Muscle of back (tissue), 13 donors: ENCODE measurements at places on chromosomes 4 and X. TPM values are rescaled to one million over a fixed set of nuclear protein-coding genes. Genes with fewer than 3 reads are reported as not detected.

- peak; percentile 71 for DNase-seq
Observed at GRCh38 chr4:168923526-168924194, 86.4 kb downstream of the CBR4 start.

DNA sequence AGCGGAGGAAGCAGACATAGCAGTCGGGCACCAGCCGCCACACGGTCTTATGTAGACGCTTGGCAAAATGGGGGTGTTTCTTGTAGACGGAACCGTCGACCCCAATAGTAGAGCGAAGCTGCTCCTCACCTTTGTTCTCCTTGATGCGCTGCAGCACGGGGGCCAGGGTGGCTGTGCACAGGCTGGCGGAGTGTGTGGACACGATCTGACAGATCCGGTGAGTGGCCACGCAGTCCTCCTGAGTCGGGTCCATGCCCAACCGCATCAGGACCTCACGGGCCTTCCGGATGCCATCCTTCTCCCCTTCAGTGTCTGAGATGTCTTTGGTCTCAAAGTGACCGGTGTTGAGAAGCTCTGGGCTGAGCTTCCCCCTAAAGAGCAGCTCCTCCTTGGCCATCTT, 153.0 kb downstream of the TENT5D start:
- DNase-seq: no peak

DNA sequence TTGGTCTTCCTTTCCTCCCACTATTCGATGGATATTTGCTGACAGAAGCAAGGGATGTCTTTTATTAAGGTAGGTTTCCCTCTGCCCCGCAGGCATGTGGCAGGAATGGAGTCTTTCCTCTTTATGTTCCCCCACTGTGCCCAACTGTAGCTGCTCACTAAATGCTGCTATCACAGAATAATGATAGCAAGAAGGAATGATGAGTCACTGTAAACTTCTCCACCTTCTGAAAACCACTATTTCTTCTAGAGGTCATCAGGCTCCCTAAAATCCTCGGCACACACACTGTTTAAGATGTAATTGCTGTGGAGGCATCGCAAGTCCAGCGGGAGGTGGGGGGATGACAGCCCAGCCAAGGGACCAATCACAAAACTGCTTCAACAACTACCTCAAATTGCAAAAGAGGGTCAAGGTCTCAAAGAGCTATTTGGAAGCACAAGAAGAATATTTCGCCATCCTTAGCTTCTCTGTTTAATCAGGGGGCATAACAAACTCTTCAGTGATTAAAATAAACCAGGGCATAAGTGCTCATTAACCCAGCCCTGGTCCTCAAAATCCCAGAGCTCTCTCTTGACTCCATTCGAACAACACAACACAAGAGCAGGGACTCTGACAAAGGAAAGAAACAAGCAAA, 13.9 kb downstream of the QDPR start:
- no peak for DNase-seq

GRCh38 chr4:26020083-26020668, 106.2 kb downstream of the SMIM20 start:
- no peak for DNase-seq

GRCh38 chr4:154720123-154720522, 23.7 kb upstream of the LRAT start:
- DNase-seq: no peak

GRCh38 chr4:143230683-143231082, 46.0 kb downstream of the USP38 start:
- no peak for DNase-seq

DNA sequence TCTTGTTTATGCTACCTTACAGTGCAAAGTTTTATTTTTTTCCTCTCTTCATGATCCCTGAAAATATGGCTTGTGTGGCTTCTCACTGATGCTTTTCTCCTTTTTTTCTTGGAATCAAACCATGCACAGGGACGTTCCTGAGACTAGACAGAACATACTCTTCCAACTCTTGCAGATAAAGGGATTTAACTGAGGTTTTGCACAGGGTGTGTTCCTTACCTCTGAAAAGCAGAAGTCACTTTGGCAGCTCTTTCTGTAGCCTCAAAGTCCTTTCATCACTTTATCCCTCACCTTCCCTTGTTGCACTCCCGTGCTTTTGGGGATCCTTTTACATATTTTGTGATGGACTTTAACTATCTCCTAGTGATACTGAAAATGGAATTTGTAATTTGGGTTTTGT, 300.1 kb downstream of the SPRY1 start:
- DNase-seq: no peak

DNA sequence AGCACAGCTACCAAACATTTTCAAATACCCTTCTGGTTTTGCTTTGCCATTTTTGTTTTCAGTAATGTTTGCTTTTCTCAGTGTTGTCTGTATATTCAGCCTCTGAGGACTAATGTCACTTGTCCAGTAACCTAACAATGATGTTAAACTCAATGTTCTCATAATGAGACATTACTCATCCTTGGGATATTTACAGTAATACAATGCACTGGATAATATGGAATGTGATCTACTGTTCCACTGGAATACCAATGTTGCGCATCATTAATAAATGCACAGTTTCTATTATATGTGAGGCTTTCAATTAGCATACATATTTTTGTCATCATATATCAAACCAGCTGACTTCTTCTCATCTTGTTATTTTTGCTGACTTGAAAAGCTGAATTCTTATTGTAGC, 259.1 kb downstream of the SH2D1A start:
- DNase-seq: no peak

DNA sequence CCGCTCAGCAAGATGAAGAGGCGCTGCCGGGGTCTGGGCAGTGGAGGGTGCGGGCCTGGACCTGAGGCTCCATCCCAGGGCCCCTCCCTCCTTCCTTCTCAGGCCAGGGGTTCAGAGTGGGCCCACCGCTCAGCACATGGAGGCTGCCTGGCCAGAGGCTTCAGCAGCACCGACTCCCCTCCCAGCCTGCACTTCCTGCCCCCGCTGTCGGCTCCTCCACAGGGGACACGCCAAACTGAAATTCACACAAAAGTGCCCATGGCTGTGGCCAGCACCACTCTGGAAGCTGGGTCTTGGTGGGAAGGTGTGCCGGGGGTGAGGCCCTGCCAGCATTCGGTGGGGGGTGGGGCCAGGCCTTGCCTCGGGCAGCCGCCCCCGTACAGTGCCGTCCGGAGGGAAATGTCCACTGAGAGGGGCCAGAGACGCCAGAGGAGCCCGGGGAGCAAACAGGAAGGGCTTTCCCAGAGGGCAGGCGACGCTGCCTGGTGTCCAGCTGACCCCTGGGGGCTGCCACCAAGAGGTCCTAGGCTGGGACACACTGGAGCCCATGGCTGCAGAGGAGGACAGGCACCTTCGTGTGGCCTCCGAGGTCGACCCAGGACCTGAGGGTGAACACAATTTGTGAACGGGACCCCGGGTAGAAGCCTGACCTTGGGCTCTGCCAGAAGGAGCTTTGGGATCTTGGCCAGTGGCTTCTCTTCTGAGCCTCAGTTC, 84.6 kb upstream of the AFAP1 start:
- no peak for DNase-seq

DNA sequence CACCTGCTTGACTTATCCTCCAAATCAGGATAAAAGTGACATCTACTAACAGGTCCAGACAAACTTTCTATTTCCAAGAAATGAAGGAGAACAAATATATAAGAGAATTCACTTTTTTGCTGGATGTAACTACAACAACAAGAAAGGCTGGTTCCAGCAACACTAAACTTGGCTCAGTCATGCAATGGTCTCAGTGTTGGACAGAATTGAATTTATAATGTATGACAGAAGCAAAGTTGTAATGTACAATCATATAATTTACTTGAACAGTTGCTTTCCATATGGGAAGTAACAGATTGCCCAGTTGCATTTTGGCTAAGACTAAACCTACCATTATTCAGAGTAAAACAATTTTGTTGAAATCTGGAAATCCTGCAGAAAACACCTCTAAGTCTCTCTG, 183.3 kb upstream of the INTU start:
- DNase-seq: peak; percentile 75

DNA sequence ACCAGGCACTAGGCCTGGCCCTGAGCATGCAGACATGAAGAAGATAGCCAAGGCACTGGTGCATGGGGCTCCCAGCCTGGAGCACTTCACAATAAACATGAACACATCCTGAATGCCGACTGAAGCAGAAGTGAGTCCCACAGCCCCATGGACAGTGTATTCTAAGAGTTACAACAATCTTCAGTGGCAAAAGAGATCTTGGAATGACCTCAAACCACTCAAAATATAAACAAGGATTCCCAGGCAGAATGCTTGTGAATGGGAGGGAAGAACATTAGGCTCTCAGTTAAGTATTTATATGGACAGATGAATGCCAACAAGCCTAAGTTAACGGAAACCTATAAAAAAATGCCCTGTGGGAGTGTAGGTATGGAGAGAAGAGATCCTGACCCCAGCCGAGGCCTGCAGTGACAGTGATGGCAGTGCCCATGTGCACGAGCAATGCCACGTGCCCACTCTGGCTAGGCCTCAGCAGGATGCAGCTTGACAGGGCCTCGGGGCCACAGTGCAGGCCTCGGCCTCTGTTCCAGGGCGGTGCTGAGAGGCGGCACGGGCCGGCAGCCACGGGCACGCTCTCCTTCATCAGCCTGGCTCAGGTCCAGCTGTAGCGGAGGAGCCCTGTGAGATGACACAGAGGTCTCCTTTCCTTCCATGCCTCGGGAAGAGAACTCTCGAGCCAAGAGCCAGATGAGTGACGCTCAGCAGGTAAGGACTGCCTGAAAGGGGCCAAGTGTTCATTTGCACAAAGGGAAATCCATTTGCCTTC, 49.2 kb downstream of the IRF2 start:
- no peak for DNase-seq

- no peak for DNase-seq
Observed at GRCh38 chr4:188263321-188263720, 124.1 kb downstream of the TRIML1 start.

DNA sequence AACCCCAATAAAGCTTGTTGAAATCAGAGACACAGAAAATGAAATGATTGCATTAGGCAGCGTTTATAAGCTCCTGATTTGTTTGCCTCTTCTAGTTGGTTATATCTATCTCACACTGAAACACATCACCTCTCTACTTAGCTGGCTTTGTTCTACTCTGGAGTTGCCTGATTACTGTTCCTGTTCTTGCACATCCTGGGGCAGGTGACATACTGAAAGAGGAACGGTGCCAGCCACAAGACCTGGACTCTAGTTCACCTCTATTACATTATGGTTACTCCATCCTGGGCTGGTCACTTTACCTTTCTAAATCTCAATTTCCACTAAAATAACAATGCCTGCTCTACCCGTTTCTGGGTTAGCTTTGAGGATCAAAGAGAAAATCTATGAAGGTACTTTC, 47.9 kb downstream of the TRIM2 start:
- DNase-seq: no peak

DNA sequence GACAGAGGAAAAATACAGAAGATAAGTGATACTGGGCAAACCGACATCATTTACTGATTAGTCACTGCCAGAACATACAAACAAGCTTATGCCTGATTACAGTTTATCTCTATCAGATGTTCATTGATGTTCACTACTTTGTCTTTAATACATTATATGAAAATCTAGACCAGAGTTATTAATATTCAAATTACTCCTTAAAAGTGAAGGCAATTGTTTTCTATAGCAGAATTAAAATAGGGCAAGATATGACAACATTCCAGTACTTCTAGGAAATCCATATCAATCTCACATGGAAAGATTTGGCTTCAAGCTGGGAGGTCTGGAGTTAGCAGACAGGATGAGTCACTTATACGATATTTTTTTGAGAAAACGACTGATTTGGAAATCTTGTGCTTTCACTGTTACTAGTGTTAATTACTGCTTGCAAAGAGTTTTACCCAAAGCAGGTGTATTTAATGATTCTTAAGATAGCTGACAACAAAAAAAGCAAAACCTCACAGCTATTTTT, 31.8 kb downstream of the HPGD start:
- DNase-seq: peak; percentile 18

WNK3 gene
- polyA plus RNA-seq: 3.2 TPM

UGT2A1 gene
- 0.16 TPM for polyA plus RNA-seq
